ENCODE measurements at places on chromosomes 1 and 21.

DNA sequence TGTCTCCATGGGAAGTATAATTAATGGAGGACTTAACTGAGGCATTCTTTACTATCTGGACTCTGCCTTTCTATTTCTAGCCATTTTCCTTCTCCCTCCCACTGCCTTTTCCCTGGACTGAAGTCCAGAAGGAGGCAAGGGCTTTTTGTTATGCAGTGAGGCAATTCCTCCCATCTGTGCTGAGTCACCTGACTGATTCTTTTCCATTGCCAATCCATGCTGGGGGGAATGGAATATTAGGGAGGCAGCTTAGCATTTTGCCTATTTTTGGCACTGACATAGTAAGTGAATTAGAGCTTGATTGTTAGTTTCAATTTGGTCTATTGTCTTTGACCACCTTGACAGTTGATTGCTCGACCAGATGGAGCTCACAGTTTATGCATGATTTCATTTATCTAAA is 1000.6 kb upstream of the PRMT6 start:
- no peak for DNase-seq

DNA sequence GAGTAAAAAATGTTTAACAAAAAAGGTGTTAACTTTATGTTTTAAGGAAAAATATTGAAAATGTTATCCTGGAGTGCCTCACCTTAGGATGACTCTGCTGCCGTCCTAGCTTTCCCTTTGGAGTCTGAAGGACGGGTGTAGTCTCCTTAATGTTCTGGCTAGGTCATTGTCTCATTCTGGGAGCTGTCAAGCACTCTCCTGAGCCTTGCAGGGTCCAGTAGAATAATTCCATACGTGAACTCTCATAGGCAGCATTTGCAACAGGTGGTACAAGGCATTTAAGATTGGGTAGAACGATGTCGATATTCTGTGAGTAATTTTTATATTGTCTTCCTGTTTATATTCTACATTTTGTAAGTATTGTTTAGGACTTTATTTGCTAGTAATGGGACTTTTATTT is 283.6 kb upstream of the C1orf105 start:
- no peak for DNase-seq

GRCh38 chr1:178360421-178360820 is 136.3 kb downstream of the CLEC20A start:
- DNase-seq, result no peak

DNA sequence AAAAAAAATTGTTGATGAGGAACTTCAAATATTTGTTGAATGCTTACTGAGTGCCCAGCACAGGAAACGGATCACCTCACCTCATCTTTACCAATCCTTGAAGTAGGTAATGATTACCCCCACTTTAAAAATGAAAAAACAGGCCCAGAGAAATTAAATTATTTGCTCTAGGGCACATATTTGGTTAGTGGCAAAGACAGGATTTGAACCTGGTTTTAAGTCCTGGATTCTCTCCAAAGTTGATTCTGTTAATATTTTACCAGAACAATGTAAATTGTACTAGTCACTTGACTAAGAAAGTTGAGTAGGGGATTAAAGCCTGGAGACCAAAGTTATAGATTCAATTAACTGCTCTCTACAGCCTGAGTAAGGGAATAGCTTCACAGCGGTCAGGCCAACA is 97.9 kb downstream of the GIPC2 start:
- no peak for DNase-seq

GRCh38 chr1:82214606-82215005 is 413.9 kb downstream of the ADGRL2 start:
- DNase-seq, result no peak

DNA sequence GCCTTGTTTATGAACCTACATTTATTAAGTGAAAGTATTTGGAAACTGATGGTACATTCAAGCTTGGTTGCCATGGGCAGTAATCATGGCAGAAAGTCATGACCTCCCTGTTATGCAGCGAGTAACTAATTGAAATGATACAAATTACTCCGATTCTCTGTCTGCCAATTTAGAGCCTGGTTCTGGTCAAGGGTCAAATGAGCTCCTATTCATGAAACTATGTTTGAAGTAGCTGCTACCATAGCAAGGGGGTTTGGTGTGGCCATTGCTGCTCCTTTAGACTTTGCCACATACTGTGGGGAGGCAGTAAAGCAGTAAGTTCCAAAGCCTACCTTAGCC is 187.2 kb upstream of the FOXD3 start:
- no peak for DNase-seq

DNA sequence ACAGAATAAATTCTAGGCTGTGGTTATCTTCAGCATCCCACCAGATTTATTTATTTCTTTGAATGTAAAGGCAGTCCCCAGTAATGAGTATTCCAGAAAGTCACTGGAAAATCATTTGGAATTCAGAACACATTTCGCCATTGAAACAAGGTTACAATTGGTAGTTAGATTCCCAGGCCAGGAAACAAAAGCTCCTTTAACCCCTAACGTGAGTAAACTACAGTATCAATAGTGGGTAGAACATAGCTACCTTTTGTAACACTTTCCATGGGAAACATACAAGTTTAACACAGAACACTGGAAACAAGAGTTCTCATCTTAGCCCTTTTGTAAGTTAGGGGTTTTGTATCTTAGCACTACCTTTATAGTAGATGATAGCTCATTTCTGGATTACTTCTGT is 53.4 kb upstream of the BMP8A start:
- DNase-seq, result no peak

DNA sequence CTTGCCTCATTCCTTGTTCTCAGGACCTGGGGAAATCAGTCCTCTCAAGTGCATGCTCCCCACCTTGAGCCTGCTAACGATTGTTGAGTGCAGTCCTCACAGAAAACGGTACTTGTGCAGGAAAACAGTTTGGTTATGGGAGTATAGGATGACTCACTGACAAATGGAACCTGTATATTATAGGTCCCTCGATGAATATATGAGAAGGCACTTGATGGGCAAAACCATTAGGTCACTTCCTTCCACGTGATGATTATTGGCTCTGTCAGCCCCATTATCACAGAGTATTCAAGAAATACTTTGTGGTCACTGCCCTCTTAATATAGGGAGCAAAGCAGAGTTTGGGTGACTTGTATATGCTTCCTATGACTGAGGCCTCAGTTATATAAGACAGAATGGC is 6.2 kb downstream of the CCDC17 start:
- no peak for DNase-seq

- DNase-seq, result peak; percentile 44
Observed at GRCh38 chr21:42164064-42164789, 54.7 kb upstream of the ABCG1 start.

Measured in neural crest cell (in vitro differentiated cells).